ENCODE measurements at places on chromosomes 6 and 20.

DNA sequence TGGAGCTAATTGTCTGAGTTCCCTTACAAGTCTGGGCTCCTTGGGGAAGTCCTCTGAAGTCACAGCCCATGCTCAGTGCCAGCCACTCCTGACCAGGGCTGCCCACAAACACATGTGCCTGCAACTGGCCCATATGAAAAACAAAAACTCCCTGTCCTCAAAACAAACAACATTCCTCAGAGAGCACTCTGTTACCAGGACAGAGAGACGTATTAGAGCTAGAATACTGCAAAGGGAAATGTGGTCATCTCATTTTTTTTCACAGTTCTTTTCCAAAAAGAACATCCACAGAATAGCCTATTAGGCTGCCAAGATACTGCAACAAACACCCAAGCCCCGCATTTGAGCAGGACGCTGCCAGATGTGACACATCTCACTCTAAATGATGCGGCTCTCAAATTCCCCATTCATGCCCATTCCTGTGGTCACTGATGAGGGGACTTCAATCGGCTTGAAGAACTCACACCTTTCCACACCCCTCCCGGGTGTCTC is 71.1 kb downstream of the SLC22A23 start:
- DNase-seq = no peak

DNA sequence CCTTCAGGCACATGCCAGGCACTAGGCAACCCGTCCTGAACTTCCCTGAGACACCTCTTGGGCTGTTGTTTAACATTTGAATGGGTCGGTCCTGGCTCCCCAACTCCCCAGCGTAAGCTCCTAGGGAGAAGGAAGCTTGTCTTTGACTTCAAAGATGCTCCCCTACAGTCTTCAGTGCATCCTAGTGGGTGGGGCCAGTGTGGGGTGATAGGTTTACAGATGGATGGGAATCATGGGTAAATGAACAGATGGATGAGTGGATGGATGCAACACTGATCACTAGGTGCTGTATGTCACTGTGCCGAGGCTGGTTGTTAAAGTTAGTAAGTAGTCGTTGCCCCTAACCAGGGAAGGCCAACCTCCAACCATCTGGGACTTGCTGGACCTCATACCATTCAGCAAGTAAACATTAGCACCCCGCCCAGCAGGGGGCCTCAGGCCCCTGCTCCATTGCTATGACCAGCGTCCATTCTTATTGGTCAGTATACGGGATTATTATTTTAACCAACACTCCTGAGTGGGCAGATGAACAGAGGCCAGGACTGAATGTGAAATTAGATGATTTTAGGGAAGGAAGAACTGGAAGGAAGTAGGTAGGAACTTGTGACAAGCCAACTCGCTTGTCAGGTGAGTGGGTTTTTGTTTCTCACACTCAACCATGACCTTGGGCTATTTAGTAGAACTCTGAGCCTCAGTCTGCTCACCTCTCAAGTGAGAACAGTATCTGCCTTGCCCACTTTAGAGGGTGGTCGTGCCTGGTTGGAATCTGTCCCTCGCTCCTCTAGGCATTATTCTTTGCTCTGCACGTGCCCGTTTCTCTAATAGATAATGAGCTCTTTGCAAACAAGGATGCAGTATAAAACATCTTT is 82.9 kb upstream of the FOXP4 start:
- DNase-seq = no peak

- no peak for DNase-seq
Observed at GRCh38 chr6:21149470-21149869, 444.1 kb upstream of the SOX4 start.

DNA sequence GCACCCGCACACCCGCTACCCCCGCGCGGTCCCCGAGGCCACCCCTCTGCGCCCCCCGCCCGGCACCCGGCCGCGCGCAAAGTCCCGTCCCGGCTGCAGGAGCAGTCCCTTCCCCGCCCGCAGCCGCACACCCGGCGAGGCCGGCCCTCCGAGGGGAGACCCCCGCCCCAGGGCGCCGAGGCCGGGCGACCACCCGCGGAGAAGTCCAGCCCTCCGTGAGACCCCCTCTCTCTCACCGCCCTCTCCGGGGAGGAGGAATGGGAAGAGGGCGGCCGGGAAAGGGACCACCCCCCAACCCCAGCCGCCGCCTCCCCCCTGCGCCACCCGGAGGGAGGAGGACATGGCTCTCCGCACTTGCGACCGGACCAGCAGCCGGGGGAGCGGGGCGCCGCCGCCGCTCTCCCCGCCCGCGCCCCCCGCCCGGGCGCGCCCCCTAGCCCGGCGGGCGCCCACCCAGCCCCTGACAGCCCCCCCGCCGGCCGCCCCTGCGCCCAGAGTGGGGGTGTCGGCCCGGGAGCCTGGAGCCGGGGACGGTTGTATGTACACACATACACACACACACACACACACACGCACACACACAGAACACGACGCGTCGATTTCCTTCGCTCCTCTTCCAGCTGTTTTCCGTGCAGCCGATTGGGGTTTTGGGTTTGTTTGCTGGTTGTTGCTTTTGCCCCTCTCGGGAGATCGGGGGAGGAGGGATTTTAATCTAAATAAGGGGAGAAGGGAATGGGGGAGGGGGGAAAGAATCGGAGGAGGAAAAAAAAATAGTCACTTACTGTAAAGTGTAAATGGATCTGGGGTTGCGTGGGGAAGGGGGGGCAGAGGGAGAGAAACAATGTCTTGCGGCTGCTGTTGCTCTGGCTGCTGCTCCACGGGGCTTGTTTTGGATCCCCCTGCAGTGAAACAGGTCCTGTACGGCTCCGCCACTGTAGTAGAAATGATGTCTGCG is at the start of gene ATXN1:
Gene ATXN1, minus strand, starts transcription at position 945 of the 955 bp plus-strand sequence.
- peak; percentile 85 for DNase-seq

DNA sequence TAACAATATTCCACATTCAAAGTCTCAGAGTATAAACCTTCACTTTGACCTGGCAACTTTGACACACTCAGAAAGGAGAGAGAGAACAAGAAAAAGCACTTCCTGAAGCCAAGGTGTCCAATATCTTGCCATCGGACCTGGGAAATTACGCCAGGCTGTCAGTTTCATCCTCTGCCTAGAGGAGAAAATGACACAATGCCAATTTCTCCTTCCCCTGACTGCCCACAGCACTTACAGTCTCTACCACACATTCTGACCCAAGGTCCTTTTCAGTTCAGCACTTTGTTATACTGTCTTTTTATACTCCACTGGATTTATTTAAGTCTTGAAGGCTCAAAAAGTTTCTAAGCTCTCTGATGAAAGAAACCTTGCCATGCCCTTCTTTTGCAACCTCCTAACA is 250.4 kb downstream of the GMPR start:
- DNase-seq = no peak

DNA sequence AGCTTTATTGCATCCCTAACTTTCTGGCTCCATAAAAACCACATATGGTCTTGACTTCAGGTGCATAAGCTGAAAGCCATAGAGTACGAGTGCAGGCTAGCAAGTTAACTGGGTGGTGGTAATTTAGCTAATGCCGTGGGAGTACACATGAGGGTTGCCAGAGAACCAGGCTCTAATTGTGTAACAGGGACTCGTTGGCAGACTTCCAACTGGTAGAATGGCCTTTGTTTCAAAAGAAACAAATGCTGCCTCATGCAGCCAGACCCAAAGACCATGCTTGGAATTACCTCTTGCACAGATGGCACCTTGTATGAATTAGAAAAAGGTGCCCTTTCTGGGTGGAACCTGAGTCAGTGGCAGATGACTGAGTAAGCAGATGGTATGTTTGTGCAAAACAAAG is 73.2 kb downstream of the LY86 start:
- DNase-seq = no peak

- no peak for DNase-seq
Observed at GRCh38 chr6:124792386-124792785, 169.9 kb upstream of the RNF217 start.

Measured in right forelimb (tissue), 1 donor.